ENCODE measurements at places on chromosomes 2 and 18. TPM values are rescaled to one million over a fixed set of nuclear protein-coding genes. Genes with fewer than 3 reads are reported as not detected.

GAD1 gene
- 8.6 TPM for total RNA-seq

CFC1 gene
- not detected for total RNA-seq

SH3RF3 gene
- total RNA-seq = 3.0 TPM

GPR39 gene
- total RNA-seq = 8.1 TPM

GCG gene
- total RNA-seq = not detected

NR4A2 gene
- total RNA-seq = not detected

ITGB6 gene
- total RNA-seq = 3.1 TPM

All from Daoy (cell line).